ENCODE measurements at places on chromosomes 5 and 9. TPM values are rescaled to one million over a fixed set of nuclear protein-coding genes. Genes with fewer than 3 reads are reported as not detected.

GRCh38 chr5:147575598-147575997, 65.7 kb upstream of the DPYSL3 start:
- no peak for DNase-seq

DNA sequence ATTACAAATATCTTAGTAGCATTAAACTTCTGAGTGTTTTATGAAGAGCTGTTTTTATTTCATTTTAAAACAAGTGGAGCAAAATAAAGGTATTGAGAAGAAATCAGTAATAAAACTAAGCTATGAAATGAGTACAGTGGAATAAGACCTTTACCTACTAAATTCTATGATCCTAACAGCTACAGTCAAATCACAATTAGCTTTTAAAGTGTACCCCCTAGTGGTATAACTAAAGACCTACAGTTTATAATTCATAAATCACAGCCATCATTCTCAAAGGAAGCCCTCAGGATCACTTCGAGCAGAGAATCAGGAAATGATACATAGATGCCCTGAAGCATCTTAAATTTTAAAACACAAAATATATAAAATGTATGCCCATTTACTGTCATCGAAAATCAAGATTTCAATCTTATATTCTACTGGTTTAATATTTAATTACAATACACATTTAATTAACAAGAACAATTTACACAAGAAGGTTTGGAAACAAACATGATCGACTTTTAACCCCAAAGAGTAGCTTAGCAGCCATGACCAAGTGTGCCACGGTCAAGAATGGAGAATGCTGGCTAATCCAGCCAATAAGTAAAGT, 12.3 kb downstream of the CCNH start:
- DNase-seq, result no peak

GRCh38 chr5:170792878-170793277, 9.4 kb downstream of the GABRP start:
- no peak for DNase-seq

The CDKN2A gene
- not detected for total RNA-seq

DNA sequence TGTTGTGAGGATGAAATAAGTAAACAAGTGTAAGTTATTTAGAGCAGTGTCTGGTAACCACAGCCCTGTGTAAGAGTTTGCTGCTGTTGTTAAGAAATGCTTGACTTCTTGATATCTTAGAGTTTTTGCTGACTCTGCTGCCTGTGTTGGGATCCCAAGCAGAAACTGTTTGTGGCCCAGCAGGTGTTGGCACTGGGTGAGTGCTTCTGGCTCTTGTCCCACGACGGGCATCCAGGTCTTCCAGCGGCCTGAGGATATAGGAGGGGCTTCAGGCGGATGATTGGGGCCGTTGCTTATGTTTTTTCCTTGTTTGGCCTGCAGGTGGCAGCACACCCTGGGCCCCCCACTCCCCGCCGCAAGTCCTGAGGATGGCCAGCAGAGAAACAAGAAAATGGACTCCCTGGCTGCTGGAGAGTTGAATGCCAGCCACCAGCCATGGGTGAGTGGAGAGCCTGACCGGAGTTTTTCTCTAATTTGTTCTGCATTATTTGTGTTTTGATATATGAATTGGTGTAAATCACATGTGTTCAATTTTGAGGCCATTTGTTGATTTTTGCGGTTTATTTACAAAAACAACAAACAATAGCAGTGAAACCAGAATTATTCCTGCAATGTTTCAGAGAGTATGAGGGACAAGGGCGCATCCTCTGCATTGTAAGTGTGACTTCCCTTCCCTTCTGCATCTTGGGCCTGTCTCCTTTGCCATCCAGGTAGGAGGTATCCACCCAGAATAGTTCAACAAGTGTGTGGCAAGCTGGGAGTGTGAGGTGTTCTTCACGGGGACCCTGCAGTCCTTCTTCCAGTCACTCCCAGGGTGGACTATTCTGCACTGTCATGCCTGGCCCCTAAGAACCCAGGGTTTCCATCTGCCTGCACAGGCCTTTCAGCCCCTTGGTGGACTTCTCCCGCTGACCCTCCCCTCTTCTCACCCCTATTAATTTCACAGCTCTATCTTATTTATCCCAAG, 50.3 kb downstream of the SLC22A5 start:
- DNase-seq, result no peak

DNA sequence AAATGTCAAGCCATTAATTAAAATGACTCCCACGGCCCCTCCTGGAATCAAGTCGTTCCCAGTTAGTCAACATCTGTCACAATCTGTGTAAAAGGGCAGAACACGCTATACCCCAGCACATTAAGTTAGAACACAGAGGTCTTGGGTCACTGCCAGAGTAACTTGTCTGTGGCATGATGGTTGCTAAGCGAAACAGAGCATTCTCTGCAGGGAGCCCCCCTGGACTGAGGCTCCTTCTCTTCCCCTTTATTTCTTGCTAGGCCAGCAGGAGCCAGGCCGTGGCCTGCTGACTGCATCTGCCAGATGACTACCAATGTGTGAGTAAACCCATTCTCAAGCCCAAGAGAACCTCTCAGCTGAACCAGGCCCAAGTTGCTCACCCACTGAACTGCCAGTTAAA, 51.9 kb upstream of the ZBED3 start:
- no peak for DNase-seq

The NACC2 gene
- total RNA-seq, result 5.9 TPM

DNA sequence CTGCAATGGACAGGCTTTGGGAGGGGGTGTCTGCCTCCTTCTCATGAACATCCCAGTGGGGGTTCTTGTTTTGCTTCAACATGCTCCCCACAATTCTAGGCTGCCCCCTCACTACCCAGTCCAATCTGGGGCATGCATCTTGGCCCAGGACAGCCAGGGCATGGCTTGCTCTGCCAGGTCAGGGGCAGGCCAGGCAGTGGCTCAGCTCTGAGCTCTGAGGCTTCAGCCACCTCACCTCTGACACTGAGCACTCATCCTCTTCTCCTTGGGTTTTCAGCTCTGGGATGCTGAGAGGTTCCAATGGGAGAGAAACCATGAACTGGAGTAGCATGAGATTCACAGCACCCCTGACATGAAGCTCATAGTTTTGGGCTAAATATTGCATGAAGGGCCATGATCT, 11.8 kb downstream of the SLC25A48 start:
- no peak for DNase-seq

GRCh38 chr9:127790094-127790855, 4.4 kb downstream of the CDK9 start:
- no peak for DNase-seq

DNA sequence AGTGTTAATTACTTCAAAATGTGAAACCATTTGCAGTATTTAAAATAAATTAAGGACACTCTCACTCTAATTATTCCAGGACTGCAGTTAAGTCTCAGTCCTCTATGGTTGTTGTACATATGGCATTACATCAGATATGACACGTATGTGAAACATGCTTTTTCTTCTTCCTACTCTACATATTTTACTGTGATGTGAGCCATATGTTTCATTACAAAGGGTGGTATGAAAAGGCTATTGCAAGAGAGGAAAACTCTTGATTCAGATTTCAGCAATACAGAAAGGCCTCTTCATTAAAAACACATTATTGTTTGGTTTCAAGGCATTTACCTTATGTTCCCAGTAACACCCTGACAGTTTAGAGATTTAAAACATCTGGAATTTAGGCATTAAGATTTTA, 964.5 kb upstream of the DMAC1 start:
- no peak for DNase-seq
